Stimulated activated CD4-positive, alpha-beta T cell treated with anti-CD3 and anti-CD28 coated beads, Interleukin-2, amount 100 ng/mL, for 24 hours (primary cell): ENCODE measurements at places on chromosomes 12 and 14.
A peak's percentile ranks its signal among the peaks of the same experiment; 100 is the strongest.

GRCh38 chr12:14185427-14186192 is 179.9 kb upstream of the ATF7IP start:
- DNase-seq = peak; percentile 6

DNA sequence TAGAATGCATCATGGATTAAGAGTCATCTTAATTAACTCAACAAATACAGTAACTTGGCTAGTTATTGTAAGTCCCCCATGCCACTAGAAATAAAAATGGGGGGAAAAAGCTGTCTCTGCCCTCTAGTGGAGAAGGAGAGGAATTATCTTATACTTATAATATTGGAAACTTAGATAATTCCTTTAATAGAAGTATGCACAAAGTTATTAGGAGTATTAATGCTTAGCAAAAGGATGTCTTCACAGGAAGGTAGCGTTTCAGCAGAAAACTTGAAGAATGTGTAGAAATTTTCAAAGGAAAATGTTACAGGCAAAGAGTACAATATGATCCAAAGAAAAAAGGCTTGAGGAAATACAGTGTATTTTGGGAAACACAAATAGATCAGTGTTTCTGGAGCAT is 19.8 kb downstream of the OR5AU1 start:
- DNase-seq = no peak

GRCh38 chr14:94494085-94494484 is 15.2 kb downstream of the SERPINA12 start:
- DNase-seq = no peak

GRCh38 chr14:75295491-75296345 is 17.1 kb downstream of the FOS start:
- peak; percentile 82 for DNase-seq

GRCh38 chr12:31206038-31206670 is 119.8 kb downstream of the SINHCAF start:
- no peak for DNase-seq
